Caki2 (cell line): ENCODE measurements at places on chromosomes 7 and 10. TPM values are rescaled to one million over a fixed set of nuclear protein-coding genes. Genes with fewer than 3 reads are reported as not detected.

DNA sequence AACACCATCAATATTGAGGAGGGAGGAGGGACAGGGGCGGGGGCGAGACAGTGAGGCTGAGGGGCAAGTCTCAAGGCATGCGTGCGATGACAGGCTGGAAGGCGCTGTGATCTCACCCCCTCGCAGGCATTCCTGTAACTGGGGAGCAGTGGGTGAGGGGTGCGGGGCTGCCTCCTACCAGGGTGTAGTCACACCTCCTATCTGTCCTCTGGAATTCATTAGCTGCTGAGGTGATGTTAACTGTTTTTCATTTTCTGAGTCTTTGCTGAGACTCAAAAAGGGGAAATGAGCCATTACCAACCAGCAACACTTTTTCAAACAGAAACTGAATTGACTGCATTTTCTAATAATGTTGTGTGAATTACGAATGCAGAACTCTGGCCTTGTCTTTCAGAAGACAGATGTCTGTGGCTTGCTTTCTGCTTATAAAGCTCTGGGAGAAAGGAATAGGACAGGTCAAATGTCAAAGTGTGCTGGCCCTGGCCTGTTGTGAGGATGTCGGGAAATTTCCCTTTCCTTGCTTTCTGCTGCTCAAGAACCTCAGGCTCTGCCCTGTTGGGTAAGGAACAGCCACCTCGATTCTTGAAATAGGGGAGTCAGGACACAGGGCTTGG is 23.7 kb upstream of the CDH23 start:
- DNase-seq, result no peak

Gene ANKMY2
- total RNA-seq, result 35.9 and 41.3 TPM in 2 replicates

Gene ATP6V0A4
- total RNA-seq, result 1.4 TPM in 1 of 2 replicates, not detected in the other

GRCh38 chr7:135195968-135196629 is 15.2 kb downstream of the WDR91 start:
- DNase-seq, result no peak

Gene ALOX5
- 2.1 and 4.8 TPM in 2 replicates for total RNA-seq

Gene OR2A5
- total RNA-seq, result not detected in 2 replicates

Gene PRKRIP1
- total RNA-seq, result 26.1 and 26.2 TPM in 2 replicates

Gene HOGA1
- total RNA-seq, result 70.8 and 91.3 TPM in 2 replicates

Gene EN2
- 1.3 and 6.7 TPM in 2 replicates for total RNA-seq

Gene NUTM2E
- total RNA-seq, result not detected in 2 replicates

- DNase-seq, result no peak
Measured at GRCh38 chr10:43393606-43394360, 15.2 kb downstream of the HNRNPF start.

- DNase-seq, result no peak
Measured at GRCh38 chr7:121062671-121063279, 74.3 kb downstream of the CPED1 start.

DNA sequence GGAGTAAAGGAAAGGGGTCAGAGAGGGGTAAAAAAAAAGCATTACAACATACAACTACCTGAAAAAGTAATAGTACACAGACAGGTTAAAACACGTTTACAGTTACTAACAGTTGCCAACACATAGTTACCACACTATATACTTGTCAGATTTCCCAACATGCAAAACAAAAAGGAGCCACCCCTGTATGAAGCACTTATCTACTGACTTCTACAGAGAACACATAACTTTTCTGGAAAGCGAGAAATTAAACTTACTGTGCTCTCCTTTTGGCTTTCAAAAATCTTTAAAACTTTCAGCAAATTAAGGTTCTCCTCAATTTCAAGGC is 2.1 kb downstream of the ABI1 start:
- no peak for DNase-seq

DNA sequence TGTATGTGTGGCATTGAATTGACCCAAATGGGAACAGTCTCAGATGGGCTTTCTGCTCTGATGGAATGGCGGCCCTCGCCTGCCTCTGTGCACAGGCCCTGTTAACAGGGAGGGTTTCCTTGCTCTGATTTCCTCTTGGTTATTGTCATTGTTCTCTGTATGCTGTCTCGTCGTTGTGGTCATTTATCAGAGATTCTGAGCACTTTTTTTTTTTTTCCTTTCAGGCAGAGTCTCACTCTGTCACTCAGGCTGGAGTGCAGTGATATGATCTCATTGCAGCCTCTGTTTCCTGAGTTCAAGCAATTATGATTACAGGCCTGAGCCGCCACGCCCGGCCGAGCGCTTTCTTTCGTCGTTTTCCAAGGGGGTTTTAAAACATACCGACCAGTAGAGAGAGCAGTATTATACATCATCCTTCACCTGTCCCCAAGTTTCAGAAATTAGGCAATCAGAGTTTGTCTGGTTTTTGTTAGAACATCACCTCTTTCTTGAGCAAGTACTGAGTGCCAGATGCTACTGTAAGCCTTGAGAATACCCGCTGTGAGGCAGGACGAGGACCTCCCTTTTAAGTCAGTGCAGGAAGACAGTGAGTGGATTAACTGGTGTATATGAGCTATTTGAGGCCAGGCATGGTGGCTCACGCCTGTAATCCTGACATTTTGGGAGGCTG is 6.5 kb downstream of the CHST12 start:
- DNase-seq, result peak; percentile 15

DNA sequence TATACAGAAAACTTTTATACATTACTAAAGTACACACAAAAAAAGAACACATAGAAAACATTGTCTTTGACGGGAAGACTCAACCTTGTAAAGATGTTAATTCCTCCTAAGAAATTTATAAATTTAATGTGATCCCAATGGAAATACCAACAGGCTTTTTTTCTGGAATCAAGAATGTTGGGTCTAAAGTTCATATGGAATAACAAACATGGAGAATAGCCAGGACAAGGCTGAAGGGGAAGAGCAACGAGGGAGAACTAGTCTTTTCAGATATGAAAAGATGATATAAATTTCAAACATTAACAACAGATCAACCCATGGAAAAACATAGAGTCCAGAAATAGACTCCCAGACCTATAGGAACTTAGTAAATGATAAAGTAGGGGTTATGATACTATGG is 19.8 kb downstream of the HIPK2 start:
- DNase-seq, result no peak
